ENCODE measurements at places on chromosomes 2 and 18.

- DNase-seq, result no peak
These were observed 300.7 kb upstream of the DLGAP1 start for GRCh38 chr18:4755848-4756247.

DNA sequence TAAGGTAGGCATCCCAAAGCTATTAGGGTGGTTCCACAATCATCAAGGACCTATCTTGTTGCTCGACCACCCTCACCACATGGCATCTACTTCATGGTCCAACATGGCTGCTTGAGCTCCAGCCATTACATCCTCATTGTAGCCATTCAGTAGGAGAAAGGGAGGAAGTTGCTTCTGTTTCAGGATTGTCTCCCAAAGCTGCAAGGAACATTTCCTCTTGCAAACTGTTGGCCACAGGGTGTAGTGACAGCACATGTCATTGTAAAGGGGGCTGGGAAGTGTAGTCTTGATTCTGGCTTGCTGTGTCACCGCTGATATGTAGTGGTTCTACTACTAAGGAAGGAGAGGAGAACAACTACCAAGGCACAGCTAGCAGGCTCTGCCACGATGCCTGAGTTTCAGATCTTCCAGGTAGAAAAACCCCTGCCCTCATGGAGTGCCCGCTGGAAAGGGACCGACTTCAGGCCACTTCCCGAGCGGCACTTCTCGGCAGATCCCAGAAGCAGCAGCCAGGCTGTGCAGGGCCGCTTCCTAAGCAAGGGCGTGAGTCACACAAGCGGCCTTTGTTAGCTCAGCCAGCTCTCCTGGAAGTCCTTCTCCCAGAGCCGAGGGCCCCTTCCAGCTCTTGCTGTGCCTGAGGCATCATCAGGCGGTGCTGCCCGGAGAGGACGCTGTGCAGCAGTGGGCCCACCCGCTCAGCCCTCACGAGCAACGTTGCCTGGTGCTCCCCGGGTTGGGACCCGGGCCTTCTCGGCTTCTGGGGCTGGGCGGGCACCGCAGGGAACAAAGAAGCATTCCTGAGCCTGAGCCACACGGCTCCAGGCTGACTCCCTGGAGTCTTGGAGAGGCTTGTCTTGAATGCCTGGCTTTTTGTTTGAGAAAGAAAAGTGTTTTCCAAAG, 58.2 kb downstream of the HS6ST1 start:
- peak; percentile 83 for DNase-seq

DNA sequence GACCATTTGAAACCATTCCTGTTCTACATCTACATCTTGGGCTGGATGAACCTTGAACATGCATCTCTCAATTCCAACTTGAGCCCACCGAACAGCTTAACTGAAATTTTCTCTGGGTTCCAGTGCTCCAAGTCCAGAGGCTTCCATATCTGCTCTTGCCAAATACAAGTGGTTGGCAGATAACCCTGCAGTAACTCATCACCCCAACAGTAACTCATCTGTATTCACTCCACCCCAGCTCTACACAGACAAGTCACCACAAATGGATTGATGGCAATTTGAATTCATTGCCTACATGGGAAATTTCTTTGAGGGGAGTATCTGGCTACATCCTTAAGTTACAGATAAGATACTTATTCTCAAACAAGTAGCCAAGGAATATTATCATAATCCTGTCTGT, 502.4 kb upstream of the TNP1 start:
- DNase-seq, result no peak

GRCh38 chr2:206858687-206859329, 80.5 kb upstream of the CPO start:
- no peak for DNase-seq

DNA sequence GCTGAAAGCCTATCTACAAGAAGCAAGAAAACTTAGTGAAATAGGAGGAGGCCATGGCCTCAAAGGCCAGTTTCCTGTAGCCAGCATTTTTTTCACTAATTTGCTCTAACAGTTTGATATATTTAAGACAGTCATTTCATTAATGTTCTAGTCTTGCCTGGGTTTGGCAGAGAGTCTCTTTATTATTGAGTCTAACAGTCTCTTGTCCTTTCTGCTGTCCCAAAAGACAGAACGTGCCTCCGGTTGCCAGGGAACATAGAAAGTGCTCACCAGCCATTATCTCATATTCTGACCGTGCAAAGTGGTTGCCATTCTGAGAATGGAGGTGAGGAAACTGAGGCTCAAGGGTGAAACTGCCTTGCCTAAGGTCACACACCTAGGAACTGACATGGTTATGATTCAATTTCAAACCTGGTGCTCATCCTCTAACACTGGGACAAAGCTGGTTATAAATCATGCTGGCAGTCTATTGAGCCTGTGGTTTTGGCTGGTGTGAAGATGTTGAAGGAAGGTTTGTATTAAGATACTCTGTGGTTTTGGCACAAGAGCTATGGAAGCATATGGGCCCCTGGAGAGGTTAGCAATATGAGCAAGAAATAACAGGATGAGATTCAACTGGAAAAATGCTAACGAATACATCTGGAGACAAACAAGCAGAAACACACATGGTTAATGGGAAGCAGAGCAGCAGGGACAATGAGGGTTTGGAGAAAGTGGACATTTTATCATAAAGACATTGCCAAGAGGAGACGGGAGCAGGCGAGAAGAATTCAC, 903.3 kb upstream of the KLHL29 start:
- DNase-seq, result no peak

DNA sequence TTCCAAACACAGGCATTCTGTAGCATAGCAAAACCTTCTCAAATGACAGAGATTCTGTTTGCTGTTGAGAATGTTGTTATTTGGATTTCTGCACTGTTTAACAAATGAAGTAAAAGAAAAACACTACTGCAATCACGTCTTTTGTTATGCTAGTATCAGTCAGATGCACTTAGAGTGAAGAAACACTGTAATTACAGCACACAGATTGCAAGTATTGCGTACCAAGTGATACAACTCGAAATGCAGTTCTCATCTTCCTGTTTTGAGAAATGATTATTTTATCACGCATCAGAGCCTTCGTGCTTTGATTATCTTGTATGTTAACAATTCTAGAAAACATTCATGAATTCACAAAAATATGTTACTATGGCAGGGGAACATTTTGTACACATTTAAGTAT, 41.8 kb upstream of the KLF11 start:
- no peak for DNase-seq
